GM19239 (cell line): ENCODE measurements at places on chromosomes 12 and 14.

DNA sequence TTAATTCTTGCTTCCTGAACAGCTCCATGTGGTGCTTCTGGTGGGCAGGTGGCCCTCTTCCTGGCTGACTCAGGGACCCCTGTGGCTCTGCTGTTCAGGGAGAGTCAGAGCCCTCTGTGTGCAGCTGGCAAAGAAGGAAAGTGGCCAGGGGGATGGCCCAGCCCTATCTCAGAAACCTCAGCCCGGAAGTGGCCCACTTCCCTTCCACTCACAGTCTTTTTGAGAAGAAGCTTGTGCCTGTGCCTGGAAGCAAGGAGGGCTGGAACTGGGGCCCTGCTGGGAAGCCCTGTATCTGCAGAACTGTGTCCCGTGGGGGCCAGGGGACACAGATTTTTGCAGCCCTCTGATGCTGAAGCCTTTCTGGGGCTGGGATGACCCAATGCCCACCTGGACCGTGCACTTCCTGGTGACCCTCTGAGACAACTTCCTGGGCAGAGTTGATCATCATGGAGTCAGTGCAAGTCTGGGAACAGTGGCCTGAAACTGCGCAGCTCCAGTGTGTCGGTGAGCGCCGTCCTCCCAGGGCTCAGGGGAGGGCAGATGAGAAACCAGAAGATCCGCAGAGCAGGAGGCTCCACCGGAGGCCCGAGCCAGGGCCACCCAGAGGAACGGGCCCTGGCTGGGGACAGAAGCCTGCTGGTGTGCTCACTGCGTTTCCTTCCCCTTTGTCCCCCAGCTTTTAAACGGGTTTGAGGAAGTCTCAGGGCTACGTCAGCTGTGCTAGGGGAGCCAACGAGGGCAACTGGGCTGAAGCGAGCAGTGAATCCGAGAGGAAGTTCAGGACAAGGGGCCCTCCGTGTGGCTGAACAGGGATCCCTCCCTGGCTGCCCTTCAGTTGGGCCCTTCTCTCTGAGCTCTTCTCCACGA is 217.4 kb upstream of the RTL1 start:
- DNase-seq, result peak; percentile 30

GRCh38 chr12:130161261-130162243 is 712 bp upstream of the FZD10 start:
- DNase-seq, result no peak

GRCh38 chr12:109779382-109779781 is 53.8 kb downstream of the TRPV4 start:
- no peak for DNase-seq

DNA sequence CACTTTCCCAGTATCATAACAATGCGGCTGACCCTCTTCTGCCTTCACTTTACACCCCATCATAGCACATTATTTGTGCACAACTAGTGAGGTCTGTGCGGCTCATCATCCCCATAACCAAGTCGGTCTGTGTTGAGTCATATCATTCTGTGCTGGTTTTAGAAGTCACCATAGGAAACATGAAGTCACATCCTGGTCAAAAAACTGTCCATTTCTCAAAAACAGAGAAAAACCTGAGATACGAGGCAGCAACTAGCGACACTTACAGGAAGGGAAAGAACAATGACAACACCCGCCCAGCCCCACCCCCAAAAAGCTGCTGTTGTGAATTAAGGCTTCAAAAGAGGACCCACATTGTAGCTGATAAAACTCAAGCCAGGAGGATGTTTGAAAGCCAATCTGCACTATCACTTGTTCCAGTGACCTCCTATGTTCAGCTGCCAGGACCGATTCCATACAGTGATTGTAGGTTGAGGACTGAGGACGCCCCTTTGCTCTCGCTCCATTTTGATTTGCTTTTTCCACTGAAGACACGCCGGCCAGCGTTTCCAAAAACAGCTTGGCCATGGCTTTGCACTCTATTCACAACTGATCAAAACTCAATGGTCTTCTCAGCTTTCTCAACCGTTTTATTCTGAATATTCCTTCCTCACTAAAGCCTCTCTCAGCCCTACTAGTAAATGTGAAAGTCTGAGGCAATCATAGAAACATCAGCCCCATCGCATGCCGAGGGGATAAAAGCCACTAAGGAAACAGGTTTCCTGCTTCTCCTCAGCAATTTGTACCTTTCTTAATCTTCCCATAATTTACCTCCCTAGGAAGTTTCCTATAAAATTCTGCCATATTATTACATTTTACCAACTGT is 87.5 kb downstream of the DUSP16 start:
- peak; percentile 67 for DNase-seq

GRCh38 chr14:103819503-103820307 is 27.7 kb downstream of the PPP1R13B start:
- DNase-seq, result peak; percentile 12
